GM12864 (cell line): ENCODE measurements at places on chromosomes 1 and 21.

DNA sequence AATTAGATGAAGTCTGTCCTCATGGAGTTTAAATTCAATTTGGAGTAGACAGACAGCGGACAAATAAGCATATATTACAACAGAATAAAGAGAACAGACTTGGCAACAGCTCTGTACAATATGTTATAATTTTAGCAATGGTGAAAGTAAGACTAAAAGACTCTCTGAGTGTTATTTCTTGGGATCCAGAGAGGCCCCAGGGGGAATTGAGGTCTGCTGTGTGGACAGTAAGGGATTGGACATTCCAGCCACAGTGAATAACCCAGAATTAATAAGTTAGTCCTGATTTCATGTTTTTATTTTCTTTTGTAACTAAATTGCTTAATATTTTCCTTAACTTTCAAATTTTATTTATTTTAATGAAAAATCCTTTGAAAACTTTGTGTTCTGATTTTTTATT, 101.7 kb downstream of the PATJ start:
- DNase-seq, result no peak

DNA sequence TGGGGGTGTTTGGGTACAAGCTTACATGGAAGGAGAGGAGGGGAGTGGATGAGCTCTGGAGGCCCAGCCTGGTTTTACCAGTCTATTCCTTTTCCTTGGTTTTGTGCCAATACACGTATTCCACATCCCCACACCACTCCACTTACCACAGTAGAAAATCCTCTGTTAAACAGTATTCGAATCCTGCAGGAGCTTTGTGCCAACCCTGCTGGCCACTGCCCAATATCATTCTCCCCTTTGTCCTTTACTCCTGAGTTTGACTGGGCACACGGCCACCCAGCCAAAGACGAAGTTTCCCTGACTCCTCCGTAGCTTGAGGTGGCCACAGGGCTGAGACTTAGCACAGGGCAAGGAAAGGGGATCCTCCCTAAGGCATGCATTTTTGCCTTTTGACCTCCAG, 61.6 kb downstream of the TMCO4 start:
- DNase-seq, result no peak

GRCh38 chr1:234642428-234642827, 32.5 kb upstream of the IRF2BP2 start:
- DNase-seq, result no peak

- no peak for DNase-seq
Measured at GRCh38 chr21:34617753-34618339, 2.9 kb upstream of the RCAN1 start.

GRCh38 chr1:8951231-8951630, 5.6 kb downstream of the CA6 start:
- DNase-seq, result no peak

- DNase-seq, result no peak
Measured at GRCh38 chr1:2476061-2476999, at the start of gene PLCH2. Gene PLCH2, plus strand, starts transcription at chr1:2476289. Its CDS starts 300 bp downstream, at chr1:2476589.

DNA sequence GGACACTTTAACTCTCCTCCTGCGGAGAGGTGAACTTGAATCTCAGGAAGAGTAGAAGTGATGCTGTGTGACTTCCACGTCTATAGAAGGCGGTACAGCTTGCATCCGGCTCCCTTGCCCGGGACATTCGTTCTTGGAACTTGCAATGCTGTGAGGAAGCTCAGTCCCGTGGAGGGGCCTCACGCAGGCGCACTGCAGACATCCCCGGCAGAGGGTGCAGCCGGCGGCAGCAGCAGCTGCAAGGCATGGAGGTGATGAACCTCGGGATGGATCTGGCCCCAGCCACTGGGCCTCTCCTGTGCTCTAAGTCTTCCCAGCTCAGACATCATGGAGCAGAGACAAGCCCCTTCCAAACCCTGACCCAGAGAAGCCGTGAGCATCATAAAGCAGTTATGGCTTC, 61.8 kb upstream of the SOD1 start:
- DNase-seq, result no peak

- no peak for DNase-seq
Measured at GRCh38 chr1:59128784-59129227, 168.1 kb upstream of the FGGY start.

DNA sequence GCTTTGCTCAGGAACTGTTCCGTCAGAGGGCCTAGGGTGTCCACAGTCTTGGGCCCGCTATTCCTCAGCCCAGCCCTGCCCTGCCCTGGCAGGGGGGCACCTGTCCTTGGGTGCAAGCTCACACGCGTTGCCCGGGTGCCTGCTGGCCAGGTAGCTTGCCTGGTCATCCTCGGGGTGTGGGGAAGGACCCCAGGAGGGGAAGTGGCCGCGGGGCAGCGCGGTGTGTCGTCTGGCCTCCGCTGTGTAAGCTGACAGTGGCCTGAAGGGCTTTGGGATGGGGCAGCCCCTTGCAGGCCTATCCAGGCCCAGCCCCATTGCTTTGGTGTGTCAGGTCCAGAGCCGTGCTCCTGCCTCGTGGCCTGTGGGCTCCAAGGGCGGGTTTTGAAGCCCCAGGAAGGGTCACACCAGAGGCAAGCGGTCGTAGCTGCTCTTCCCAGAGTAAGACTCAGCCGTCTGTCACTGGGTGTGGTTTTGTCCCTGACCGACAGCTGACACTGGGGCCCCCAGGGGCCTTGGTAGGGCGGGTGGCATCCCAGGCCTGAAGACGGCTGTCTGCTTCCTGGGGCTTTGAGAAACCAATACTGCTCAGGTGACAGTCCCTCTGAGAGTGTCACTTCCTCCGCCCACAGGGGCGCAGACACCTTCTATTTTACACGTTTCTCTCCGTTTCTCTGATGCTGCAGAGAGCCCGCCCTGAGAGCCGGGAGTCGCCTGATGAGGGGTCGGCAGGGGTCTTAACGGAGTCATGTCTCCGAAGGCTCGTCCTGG, 72.1 kb downstream of the SKI start:
- peak; percentile 84 for DNase-seq

DNA sequence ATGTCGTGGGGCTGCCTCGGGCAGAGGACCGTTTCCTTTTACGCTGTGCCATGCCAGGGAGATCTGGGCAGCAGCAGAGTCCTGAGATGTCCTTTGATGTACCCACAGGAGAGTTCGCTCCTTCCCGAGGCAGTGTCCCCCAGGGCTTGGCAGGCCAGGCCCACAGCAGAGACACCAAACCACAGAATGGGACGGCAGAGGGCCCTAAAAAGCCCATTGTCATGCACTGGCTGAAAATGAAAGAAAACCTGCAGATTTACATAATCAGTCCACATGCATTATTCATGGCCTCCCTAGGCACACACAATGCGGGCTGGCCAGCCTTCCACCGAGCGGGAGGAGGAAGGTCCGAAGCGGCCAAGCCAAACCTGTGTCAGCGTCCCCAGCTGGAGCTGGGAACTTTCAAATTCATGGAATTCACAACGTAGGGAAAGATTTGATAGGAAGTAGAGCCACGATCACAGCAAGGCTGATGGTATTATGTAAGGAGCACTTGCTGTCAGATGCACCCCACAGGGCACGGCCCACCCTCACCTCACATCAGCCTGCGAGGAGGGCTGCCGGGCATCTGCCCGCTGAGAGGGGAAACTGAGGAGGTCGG, 25.3 kb upstream of the EFHD2 start:
- DNase-seq, result peak; percentile 15

DNA sequence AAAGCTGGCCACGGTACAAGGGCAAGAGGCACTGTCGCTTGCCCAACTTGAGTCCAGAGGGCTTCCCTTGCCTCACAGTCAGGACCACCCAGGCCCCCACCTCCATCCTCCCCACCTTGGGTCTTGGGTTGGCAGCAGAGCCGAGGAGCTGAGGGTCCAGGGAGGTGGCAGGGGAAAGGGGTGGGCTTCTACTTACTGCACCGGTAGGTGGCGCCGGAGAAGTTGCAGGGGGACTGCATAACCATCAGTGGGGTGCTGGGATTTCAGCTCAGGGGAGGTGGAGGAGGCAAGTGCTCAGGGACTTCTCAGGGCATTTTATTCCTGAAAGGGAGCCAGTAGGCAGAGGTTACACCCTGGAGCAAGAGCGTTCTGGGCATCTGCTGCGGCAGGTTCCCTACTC, 44.0 kb downstream of the TRIM62 start:
- DNase-seq, result no peak

GRCh38 chr1:220454155-220454777, 73.7 kb upstream of the MARK1 start:
- no peak for DNase-seq

GRCh38 chr1:54516249-54516920, 31.6 kb upstream of the ACOT11 start:
- no peak for DNase-seq

DNA sequence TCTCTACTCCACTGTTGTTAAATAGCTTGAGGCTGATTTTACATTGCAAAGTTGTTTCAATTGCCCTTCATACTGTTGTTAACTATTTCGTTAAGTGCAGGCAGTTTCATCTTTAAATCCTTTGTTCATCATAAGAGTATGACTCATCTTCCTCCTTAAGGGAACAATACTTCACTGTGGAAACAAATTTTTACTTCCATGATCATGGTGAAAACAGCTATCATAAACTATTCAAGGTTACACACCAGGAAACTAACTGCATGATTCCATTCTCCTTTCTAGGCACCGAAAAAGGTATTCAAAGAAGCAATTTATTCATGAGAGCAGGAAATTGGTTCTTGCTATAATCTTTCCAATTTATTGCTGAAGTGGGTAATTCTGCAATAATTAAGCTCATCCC, 593.2 kb downstream of the LRRIQ3 start:
- DNase-seq, result no peak

- DNase-seq, result no peak
Measured at GRCh38 chr1:4253935-4254334, 353.9 kb upstream of the C1orf174 start.

DNA sequence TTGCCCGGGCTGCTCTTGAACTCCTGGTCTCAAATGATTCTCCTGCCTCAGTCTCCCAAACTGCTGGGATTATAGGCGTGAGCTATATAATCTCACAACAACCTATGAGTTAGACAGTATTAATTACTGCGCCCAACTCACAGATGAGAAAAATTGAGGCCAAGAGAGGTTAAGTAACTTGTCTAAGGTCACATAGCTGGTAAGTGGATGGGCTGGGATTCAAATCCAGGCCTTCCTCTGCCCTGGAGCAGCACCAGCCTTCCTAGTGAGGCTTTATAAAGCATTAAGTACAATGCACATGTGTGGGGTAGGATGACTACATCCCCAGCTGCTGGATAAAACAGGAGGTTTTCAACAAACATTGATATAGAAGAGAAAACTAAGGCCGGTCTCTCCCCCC, 15.1 kb downstream of the E2F2 start:
- no peak for DNase-seq

DNA sequence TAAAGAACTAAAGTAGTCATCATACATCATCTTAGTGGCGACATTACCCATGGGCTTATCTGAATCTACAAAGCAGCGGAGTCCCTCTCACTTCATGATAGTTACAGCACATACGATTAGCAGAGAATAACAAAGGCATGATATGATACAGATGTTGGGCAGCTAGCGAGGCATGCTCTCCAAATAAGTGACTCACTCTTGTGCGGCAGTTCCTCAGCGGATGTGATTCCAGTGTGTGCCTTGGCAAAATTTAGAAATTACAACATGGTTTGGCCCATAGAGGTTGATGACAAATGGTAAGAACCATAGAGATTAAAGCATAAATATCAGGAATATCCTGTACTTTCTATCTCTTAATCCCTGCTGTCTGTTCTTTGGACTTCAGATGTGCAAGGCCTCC, 48.1 kb upstream of the PAXBP1 start:
- no peak for DNase-seq

GRCh38 chr21:45175326-45176095, 101.1 kb downstream of the ADARB1 start:
- no peak for DNase-seq

DNA sequence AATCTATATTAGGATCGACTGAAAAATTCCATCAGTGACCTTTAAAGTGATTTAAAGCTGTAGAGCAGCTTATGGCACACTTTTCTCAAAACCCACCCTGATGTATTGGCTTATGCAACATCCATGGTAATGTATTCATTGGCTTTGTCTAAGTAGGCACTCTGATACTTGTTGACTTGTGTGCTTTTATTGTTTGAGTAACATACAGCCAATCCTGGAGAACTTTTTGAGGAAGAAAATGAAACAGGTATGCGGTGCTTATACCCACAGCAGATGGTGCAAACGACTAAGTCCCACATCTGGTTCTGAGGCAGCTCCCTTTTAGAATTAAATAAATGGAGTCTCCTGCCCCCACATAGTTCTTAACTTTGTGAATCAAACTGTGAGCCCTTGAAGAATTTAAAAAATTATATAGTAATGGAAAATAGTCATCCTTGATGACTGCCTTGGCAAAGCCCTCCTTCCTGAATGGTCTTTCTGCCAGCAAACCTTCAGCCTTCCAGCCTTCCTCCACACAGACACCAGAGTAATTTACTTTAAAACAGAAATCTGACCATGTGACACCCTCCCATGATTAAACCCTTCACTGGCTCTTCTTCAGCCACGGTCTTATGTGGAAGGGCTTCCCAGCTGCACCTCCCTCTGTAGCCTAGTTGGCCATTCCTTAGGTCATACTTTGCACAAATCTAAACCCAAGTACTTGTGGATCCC, 116.0 kb downstream of the BCAR3 start:
- DNase-seq, result no peak

GRCh38 chr1:159296706-159297375, 5.3 kb upstream of the FCER1A start:
- DNase-seq, result no peak

GRCh38 chr21:17082843-17083483, 429.9 kb upstream of the CXADR start:
- no peak for DNase-seq

- DNase-seq, result no peak
Measured at GRCh38 chr1:69321311-69321710, 246.4 kb upstream of the LRRC7 start.

DNA sequence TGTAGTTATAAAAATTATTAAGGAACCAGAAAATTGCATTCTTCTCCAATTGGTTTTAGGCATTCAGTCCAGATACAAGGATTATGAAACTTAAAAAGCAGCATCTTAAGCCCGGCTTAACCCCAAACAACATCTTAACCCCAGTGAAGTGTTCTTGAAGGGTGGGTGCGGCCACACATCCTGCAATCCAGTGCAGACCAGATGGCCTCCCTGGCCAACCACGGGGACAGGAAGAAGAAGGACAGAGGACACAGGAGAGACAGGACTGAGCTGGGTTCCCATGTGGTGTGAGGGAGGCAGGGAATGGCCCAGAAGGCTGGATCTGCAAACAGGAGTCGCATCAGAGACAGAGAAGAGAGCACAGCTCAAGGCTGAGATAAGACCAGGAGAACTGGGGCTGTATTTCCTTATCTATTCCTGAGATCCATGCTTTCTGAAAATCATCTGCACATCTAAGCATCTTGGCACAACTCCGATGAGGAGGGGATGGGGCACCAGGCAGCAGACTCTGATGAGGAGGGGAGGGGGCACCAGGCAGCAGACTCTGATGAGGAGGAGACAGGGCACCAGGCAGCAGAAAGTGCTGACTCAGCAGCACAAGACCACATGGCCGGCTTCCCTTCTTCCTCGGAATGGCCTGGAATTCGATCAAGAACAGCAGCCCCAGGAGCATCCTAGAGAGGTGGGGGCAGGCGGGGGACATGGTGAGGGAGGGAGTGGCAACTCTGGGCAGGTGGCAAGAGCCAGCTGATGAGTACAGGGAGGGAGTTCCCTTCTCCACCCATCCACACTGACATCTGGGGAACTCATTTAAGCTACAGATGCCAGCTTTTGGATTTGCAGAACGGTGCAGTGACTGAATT, 26.6 kb downstream of the ABCG1 start:
- no peak for DNase-seq
